ENCODE measurements at places on chromosomes 5 and 9. TPM values are rescaled to one million over a fixed set of nuclear protein-coding genes. Genes with fewer than 3 reads are reported as not detected.

- DNase-seq: no peak
Observed at GRCh38 chr5:67102708-67103107, 93.9 kb downstream of the CD180 start.

DNA sequence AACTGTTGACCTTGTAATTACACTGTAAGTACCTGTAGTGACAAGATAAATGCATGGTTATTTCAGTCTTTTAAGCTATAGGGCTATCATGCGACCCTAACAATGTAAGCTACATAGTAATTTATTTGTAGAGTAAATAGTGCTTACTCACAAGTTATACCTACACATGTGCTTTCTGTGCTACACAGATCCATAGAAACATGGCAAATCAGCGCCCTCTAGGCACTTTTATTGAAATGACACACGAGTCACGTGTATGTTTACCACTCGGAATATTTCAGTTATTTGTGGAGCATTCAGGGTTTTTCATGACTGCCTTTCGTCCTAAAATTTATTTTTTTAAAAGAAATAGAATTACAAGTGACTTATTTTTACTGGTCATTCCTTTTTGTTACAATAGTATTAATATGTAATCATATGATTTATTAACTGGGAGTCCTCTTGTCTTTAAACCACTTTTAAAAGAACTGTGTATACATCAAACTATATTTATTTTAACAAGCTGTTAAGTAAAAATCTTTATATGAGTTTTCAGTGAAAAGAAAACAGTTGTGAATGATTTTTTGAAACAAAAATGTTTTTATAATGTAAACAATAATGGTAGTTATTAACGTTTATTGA lies 1242.3 kb upstream of the WWC1 start:
- DNase-seq: no peak

The KYAT1 gene
- 4.0 TPM for total RNA-seq

The NR4A3 gene
- total RNA-seq: 0.76 TPM

GRCh38 chr5:147818290-147818689 lies 13.2 kb downstream of the SPINK1 start:
- DNase-seq: no peak

DNA sequence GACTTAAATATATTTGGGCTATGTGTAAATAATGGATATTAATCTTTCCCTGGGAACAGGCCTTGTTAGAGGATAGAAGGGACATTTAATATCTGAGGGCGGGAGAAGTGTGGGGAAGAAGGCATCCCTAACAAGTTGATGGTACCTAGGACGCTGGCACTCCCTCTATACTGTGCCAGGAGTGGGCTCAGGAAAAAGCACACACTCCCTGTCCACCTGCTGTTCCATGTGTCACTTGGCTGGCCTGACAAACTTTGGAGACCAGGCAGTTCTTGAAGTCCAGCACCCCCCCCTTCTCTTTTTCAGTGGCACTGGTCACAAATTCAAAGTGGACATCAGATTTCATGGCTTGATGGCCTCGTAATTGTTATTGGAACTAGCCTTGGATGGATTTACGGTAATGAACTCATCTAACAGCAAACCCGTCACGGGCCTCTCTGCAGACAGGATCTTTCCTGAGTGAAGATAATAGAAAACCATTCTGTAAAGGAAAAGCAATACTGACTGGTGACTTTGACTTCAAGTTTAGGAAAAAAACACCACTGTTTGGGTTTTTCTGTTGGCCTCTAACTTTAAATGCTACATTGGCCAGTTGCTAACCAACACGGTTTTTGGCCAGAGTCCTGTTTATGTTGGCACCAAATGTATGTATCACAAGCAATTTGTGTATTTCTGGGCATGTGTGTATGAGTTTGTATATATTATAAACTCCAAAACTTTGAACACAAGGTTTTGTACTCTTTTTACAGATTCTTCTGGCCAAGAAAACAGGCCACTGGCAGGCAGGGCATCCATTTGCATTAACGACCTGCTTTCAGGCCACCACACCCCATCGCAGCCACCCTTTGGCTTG lies 552.6 kb downstream of the CCDC171 start:
- no peak for DNase-seq

The ALDH1A1 gene
- total RNA-seq: 2.9 TPM

The MAP1B gene
- total RNA-seq: 8.2 TPM

GRCh38 chr5:26024774-26025173 lies 1013.6 kb downstream of the CDH9 start:
- no peak for DNase-seq

DNA sequence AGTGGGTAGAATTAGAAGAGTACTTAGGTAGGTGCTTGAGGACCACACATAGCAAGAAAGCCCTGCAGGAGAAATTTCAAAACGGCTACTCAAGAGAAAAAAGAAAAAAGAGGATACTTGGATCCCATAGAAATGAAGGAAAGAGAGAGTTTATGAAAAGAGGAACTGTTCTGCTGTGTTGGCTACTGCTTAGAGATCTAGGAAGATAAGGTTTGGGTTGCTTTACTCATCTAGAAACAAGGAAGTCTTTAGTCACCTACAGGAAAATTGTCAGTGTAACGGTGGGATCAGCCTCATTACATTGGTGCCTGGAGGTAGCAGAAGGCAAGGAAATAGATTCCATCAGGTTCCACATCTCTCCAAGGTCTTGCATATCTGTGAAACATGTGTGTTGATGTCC lies 14.8 kb upstream of the C5orf46 start:
- DNase-seq: no peak

The ADGRD2 gene
- total RNA-seq: not detected

GRCh38 chr5:34833976-34834793 lies 4.8 kb upstream of the TTC23L start:
- DNase-seq: no peak

DNA sequence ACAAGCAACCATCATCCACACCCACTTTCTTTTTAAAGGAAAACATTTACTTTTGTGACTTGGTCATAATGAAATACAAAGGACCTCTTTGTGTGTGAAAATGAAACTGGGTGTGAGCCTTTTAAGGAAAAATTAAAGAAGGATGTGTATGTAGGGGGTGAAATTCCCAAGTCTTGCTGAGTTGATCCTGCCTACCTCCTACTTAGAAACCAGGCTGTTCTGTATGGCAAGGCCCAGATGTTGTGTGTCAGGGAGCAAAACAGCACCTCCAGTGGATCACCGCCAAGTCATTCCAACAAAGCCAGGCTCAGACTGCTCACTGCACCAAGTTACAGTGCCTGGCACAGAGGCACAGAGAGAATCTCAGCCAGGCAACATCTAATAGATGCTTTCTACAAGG lies 198.5 kb upstream of the FBN2 start:
- no peak for DNase-seq

DNA sequence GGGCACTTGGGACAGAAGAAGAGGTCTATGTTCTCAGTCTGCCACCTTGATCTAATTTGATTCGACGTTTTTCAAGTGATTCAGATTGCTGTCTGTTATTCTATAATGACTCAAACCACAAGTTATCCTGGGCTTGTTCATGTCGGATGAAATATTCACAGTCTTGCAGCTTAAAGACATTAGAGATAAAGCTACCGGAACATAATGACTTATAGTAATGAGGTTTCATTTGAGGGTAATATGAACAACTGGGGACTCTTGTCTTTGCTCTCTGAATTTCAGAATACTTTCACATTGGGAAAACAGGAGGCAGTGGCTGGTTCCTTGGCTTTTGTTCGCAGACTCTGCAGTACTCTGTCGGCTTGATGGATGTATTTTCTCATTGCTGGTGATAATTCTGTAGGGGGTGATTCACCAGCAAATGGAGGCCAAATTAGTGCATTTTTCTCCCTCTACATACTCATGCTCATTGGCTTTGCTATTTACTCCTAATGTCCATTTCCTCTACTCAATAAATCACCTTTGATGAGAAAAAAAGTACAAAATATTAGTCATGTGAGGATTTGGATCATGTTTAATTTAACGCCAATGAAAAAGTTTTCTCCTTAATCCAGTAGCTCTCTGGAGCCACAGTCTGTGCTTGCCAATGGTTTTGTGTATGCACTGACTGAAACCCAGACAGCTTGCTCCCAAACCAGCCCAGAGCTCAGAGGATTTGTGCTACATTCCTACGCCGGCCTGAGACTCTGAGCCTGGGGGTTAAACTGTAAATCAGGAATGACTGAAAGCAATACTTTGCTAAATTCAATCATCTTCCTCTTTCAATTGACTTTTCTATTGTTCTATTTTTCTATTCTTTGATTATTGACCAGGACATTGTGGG lies 154.7 kb upstream of the ANKH start:
- no peak for DNase-seq

DNA sequence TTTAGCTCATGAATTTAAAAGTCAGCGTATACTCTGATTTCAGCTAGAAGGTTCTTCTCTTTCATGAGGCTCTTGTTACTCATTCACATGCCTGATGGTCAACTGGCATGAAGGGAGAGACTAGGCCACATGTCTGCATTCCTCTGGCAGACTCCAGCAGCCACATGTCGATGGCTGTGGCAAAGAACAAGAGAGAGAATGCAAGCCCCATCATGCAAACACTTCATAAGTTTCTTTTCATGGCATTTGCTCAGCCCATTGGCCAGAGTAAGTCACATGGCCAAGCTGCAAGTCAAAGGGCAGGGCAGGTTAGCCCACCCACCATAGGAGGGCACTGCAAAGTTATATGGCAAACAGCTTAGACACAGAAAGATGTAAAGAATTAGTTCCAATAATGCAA lies 5.4 kb downstream of the KCNV2 start:
- no peak for DNase-seq

- no peak for DNase-seq
Observed at GRCh38 chr5:173625673-173626504, 9.4 kb upstream of the BOD1 start.

DNA sequence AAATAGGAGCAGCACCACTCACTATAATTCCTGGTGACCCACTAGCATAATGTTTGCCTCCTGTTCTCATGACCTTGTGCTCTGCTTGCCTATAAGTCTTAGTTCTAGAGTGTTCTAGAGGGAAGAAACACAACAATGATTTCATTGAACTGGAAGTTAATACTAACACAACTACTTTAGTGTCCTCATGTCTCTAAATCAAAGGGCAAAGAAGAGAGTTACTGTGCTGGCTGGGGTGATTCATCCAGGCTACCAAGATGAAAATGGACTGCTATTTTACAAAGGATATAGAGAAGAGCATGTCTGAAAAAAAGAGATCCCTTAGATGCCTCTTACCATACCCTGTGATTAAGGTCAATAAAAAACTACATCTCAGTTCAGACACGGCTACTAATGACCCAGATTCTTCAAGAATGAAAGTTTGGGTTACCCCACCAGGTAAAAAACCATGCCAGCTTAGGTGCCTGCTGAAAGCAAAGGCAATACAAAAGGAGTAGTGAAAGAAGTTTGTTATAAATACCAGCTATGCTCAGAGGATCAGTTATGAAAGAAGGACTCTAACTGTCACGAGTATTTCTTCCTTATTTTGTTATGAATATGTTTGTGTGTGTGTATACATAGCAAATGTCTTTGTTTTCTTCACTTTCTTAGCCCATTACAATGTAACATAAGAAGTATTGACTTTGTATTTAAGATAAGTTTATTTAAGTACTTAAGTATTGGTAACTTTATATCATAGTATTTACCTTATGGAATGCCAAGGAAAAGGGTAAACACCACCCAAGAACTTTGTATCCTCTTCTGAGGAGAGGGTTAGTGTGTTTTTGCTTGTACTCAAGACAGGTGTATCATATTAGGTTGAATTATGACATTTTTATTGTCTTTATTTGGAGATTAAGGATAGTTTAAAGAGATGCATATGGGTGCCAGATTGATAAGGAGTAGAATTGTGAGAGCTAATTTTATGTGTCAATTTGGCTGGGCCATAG lies 314.1 kb upstream of the PTGER4 start:
- no peak for DNase-seq

- DNase-seq: no peak
Observed at GRCh38 chr5:136769900-136770684, 404.7 kb upstream of the TRPC7 start.

- DNase-seq: no peak
Observed at GRCh38 chr9:124450241-124450924, at the start of gene ADGRD2. ADGRD2 (plus strand) TSS chr9:124450451; CDS start chr9:124451667, 1,216 bp downstream.

DNA sequence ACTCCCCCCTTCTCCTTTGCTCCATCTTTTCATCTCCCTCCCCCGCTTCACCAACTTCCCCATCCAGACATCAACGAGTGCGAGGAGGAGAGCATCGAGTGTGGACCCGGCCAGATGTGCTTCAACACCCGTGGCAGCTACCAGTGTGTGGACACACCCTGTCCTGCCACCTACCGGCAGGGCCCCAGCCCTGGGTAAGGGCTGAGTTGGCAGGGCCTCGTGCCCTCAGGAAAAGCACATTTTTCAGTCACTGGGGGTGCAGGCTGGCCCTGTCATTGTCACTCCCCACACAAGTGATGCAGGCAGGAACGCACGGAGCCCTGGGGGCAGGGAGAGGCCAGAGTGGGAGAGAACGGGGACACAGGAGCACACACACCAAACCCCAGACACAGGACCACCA lies 12.4 kb upstream of the ASS1 start:
- no peak for DNase-seq

GRCh38 chr9:5892456-5893133 lies 1.9 kb downstream of the MLANA start:
- DNase-seq: no peak

- no peak for DNase-seq
Observed at GRCh38 chr5:103256178-103256577, 2.4 kb upstream of the MACIR start.

GRCh38 chr9:129094387-129095169 lies 13.7 kb downstream of the DOLPP1 start:
- no peak for DNase-seq

GRCh38 chr5:3517348-3517747 lies 78.3 kb upstream of the IRX1 start:
- no peak for DNase-seq

The ENTPD8 gene
- total RNA-seq: not detected

GRCh38 chr5:124887223-124887622 lies 140.8 kb upstream of the ZNF608 start:
- DNase-seq: no peak

The KIF20A gene
- total RNA-seq: 5.7 TPM

DNA sequence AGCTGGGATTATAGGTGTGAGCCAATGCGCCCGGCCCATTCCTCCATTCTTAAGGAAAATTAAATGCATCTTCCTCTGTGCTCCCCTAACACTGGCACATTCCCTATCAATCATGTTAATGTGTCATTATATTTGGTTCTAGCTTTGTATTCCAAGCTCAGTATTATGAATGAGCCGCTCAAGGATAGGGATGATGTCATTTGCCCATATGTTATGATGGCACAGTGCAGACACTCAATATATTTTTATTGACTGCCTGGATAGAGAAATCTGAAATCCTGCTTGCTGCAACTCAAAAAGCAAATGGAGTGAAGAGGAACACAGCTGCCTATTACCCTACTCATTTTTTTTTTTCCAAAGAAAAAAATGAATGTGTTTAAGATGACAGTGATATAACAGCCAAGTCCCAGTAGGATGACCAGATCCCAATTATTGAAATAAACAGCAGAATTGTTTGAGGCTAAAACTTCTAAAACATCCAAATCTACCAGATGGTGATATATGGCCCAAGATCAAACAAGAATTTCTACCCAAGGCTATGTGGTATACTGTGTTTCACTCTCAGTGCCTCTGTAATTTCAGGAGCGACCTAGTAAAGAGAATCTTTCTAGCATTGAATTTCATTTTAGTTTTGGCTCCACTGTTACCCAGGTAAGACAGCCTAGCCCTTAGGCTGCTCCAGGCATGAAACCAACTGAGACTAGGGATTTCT lies 16.3 kb downstream of the SUSD1 start:
- no peak for DNase-seq

Measured in esophagus squamous epithelium (tissue), 5 donors.